A549 treated with Mapracorat at 1 μM for 4 hours (cell line): ENCODE measurements at places on chromosomes 5 and 9. TPM values are rescaled to one million over a fixed set of nuclear protein-coding genes. Genes with fewer than 3 reads are reported as not detected.

Gene GABRB2
- not detected in 5 replicates for total RNA-seq

Gene GLRA1
- not detected in 5 replicates for total RNA-seq

Gene AGXT2
- total RNA-seq, result not detected in 5 replicates

Gene CCDC183
- 0.16 to 0.58 TPM (median 0.23 TPM) in 5 replicates for total RNA-seq

Gene HMMR
- total RNA-seq, result 21.3 to 28.0 TPM (median 25.2 TPM) in 5 replicates

Gene COL27A1
- total RNA-seq, result 6.7 to 11.0 TPM (median 9.4 TPM) in 5 replicates

Gene BARHL1
- 0.07 TPM in 1 of 5 replicates, not detected in the others for total RNA-seq

Gene FBLL1
- 0.08 to 0.25 TPM (median 0.10 TPM) in 3 of 5 replicates, not detected in the others for total RNA-seq

Gene DOK3
- 2.8 to 6.3 TPM (median 4.0 TPM) in 5 replicates for total RNA-seq

Gene PCDHA9
- 0.02 TPM in 1 of 5 replicates, not detected in the others for total RNA-seq

Gene PDE6A
- total RNA-seq, result 0.20 to 0.43 TPM (median 0.25 TPM) in 5 replicates

Gene GAS1
- total RNA-seq, result 0.05 to 0.10 TPM (median 0.08 TPM) in 4 of 5 replicates, not detected in the other

Gene LAMC3
- 1.5 to 3.1 TPM (median 2.2 TPM) in 5 replicates for total RNA-seq

Gene PARP8
- 0.04 to 0.15 TPM (median 0.08 TPM) in 4 of 5 replicates, not detected in the other for total RNA-seq

Gene TEX48
- not detected in 5 replicates for total RNA-seq

Gene TMEM171
- total RNA-seq, result 4.6 to 6.8 TPM (median 5.7 TPM) in 5 replicates

Gene NUTM2F
- total RNA-seq, result 0.06 to 0.07 TPM in 2 of 5 replicates, not detected in the others

Gene SCGB3A2
- not detected in 5 replicates for total RNA-seq

Gene NOXA1
- 0.77 to 2.0 TPM (median 1.7 TPM) in 5 replicates for total RNA-seq

Gene CDH9
- not detected in 5 replicates for total RNA-seq

Gene TMC1
- total RNA-seq, result 0.03 to 0.10 TPM in 2 of 5 replicates, not detected in the others

Gene PDGFRB
- 0.16 to 0.56 TPM (median 0.22 TPM) in 5 replicates for total RNA-seq

Gene PLPP1
- total RNA-seq, result 31.3 to 38.7 TPM (median 37.9 TPM) in 5 replicates

Gene GNA14
- not detected in 5 replicates for total RNA-seq

Gene RPS23
- 3,355 to 5,486 TPM (median 3,454 TPM) in 5 replicates for total RNA-seq

Gene RNF183
- 0.08 TPM in 1 of 5 replicates, not detected in the others for total RNA-seq

Gene RALGPS1
- total RNA-seq, result 1.7 to 3.3 TPM (median 2.4 TPM) in 5 replicates

Gene PCDHB16
- 0.05 to 0.08 TPM (median 0.05 TPM) in 4 of 5 replicates, not detected in the other for total RNA-seq

Gene FAM78A
- total RNA-seq, result 0.16 to 1.0 TPM (median 0.29 TPM) in 5 replicates

Gene PCDH12
- total RNA-seq, result 0.01 to 0.11 TPM (median 0.02 TPM) in 3 of 5 replicates, not detected in the others

Gene ADAMTS12
- 6.2 to 7.9 TPM (median 7.3 TPM) in 5 replicates for total RNA-seq

Gene DPP7
- total RNA-seq, result 66.6 to 132 TPM (median 125 TPM) in 5 replicates

Gene GOLM1
- 106 to 117 TPM (median 110 TPM) in 5 replicates for total RNA-seq

Gene ECM2
- 0.10 to 0.16 TPM (median 0.15 TPM) in 5 replicates for total RNA-seq

Gene SNCAIP
- 0.10 TPM in 1 of 5 replicates, not detected in the others for total RNA-seq

Gene NRARP
- total RNA-seq, result 2.4 to 5.6 TPM (median 4.3 TPM) in 5 replicates

Gene PKD2L2
- total RNA-seq, result 0.07 TPM in 1 of 5 replicates, not detected in the others

Gene SAXO1
- not detected in 5 replicates for total RNA-seq

Gene FOXD4L4
- total RNA-seq, result 0.08 TPM in 1 of 5 replicates, not detected in the others

Gene GPR151
- not detected in 5 replicates for total RNA-seq

Gene SH3RF2
- total RNA-seq, result 2.0 to 2.9 TPM (median 2.2 TPM) in 5 replicates

Gene SLC1A1
- 0.82 to 1.7 TPM (median 1.1 TPM) in 5 replicates for total RNA-seq

Gene SLC22A5
- 45.6 to 49.9 TPM (median 47.2 TPM) in 5 replicates for total RNA-seq

Gene FUT7
- 0.05 to 0.07 TPM (median 0.06 TPM) in 4 of 5 replicates, not detected in the other for total RNA-seq

Gene TRIM32
- 20.2 to 25.1 TPM (median 23.3 TPM) in 5 replicates for total RNA-seq

Gene EPB41L4B
- 16.8 to 18.8 TPM (median 17.8 TPM) in 5 replicates for total RNA-seq

Gene NR4A3
- total RNA-seq, result 1.7 to 2.9 TPM (median 2.0 TPM) in 5 replicates
